ENCODE measurements at places on chromosomes 11 and 22.
A peak's percentile ranks its signal among the peaks of the same experiment; 100 is the strongest.

GRCh38 chr22:26957897-26958296, 300.5 kb downstream of the MIAT start:
- no peak for DNase-seq

DNA sequence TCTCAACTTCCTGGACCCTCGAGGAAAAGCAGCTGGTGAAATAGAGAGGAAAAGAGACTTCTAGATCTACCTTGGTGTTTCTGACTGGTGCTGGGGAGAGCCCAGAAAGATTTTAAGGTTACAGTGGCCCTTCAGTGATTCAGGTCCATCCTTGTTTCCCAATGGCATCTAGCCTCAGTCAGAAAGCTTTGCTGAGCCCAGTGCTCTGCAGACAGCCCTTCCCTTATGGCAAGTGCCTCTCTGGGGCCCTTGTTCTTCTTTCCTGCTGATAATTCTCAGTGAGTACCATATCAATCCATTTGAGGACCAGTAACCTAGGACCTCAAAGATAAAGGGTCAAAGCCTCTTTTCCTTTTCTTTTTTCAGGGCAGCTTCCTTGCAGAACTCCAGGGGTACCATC, 25.1 kb upstream of the TMEM135 start:
- no peak for DNase-seq

DNA sequence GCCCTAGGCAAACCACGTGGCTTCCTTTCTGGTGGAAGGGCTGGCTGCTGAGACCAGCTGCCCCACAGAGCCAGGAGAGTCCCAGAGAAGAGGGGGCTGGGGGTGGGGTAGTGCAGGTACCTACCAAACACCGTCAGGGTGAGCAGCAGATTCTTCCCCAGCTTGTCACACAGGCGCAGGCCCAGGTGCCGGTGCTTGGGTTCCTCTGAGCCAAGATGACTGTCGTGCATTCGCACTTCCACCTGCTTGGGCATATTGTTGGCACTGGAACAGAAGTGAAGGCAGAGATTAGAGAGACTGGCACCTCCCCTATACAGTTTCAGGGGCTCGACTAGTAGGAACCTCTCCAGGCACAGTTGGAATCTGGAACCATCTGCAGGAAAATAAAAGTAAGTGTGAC, 102.1 kb downstream of the SLC1A2 start:
- DNase-seq: no peak

DNA sequence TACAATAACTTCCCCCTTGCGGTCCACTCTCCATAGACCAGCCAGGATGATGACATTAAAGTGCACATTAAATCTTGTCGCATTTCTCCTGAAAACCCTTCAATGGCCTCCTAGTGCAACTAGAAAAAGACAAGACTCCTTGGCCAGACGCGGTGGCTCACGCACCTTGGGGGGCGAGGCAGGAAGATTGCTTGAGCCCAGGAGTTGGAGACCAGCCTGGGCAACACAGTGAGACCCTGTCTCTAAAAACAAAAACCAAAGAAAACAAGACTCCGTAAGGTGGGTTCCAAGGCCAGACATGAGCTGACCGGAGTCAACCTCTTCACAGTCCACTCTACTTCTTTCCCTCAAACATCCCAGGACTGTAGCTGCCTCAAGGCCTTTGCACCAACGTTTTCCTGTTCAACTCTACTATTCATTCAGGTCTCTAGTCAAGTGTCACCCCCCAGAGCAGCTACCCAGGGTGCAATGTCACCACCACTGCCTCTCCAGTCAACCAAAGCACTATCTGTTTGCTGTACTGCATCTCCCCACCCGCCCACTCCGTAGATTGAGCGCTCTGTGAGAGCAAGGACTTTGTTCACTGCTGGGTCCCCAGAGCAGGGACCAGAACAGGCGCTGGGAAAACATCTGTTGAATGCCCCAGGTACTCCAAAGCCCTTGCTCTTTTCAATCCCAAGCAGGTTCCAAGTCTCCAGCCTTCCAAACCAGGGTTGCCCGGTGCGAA, 739 bp downstream of the ZMAT5 start:
- no peak for DNase-seq

GRCh38 chr11:27838674-27839073, 138.4 kb upstream of the BDNF start:
- DNase-seq: no peak

GRCh38 chr11:492427-493226, 14.4 kb downstream of the RNH1 start:
- no peak for DNase-seq

GRCh38 chr11:134792044-134792443, 380.0 kb upstream of the B3GAT1 start:
- DNase-seq: no peak

DNA sequence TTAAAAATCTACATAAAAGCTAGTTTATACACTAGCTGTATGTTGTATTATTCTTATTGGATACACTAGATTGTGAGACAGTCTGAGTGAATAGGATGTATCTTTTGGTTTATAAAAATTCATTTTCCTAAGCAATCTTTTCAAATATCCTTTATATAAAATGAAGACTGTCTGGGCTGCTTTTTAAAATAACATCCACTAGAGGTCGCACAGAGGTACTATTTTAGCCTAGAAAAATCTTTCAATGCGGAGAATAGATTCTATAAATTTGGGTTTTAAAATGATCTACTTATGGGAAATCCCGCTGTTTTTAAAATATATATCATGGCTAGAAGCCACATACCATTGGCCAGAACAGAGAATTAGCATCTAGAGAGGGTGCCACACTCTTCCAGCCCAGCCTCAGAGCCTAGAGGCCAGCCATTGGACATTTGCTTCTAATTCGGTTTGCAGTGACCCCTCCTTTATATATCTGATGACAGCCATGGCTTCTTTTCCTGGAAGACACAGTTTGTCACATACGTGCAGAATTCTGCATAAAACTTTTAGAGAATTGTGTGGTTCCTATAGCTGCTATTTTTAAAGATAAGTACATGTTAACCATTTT, 7.3 kb downstream of the C11orf97 start:
- peak; percentile 31 for DNase-seq

DNA sequence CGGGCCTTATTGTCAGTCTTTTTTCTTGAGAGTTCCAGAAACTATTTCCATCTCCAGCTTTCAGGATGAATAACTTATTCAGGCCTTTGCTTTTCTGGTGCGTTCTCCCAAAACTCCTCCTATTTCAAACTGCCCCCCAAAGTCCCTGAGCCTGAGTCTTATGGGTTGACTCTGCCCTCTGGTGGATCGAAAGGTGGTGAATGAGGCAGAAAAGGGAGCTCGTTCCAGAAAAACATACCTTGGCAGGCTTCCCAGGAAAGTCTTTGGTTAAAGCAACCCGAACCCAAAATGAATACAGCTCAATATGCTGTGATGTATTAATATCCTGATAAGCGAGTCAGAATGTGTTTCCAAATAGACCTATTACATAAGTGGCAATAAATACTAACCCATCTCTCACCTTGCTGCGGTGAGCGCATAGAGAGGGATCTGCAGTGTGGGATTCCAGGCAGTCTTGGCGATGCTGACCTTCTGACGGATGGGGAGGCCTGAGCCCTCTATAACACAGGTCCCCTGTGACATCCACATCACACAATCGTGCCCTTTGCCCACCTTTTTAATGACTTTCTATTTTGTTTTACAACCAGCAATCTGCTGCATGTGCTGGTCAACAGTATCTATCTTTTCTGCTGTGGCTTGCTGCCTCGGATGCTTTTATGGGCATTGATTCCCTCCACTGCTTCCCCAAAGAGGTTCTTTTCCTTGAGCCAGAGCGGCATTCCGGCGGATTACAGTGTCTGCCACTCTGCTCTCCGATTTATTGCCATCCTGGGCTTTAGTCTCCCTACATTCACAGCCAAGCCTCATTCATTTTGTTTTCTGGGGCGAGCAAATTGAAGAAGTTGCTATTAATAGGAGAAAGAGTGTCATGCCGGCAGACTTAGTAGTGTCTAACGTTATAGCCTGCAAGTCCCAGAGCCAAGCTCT, 756.8 kb downstream of the NTM start:
- no peak for DNase-seq

GRCh38 chr11:47488111-47488510, 39.2 kb upstream of the RAPSN start:
- DNase-seq: no peak

DNA sequence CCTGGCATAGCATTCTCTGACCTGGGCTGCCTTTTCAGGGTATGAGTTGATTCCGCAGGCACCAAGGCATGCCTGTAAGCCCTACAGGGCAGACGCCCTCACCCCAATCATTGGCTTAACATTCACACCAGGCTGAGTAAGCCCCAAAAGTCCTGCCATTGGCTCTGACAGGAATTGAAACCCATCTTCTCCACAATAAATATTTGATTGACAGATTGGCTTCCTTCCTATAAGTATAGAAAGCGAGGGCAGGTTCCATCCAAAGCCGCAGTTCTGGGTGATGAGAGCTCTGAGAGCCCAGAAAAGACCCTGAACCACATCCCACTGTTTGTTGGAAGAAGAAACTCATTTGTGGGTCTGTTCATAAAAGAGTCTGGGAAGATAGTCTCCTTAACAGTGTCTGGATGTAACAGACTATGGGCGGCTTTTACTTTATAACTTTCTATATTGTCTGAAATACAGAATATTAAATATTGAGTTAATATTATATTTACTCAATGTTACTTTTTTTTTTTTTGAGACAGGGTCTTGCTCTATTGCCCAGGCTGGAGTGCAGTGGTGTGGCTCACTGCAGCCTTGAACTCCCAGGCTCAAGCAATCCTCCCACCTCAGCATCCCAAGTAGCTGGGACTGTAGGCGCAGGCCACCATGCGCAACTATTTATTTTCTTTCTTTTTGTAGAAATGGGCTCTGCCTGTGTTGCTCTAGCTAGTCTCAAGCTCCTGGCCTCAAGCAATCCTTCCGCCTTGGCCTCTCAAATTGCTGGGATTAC, 46.8 kb downstream of the FAM83F start:
- no peak for DNase-seq

GRCh38 chr22:46433318-46433717, 97.8 kb downstream of the TRMU start:
- DNase-seq: no peak

Measured in activated CD4-positive, alpha-beta T cell treated with anti-CD3 and anti-CD28 coated beads, Interleukin-2, Interleukin-4, amounts not matched to agents 100 ng/mL and 50 ng/mL, durations not matched to agents 16 hours and 8 hours (primary cell).